PC-3 (cell line): ENCODE measurements at places on chromosomes 7 and 10. TPM values are rescaled to one million over a fixed set of nuclear protein-coding genes. Genes with fewer than 3 reads are reported as not detected.

The LIPJ gene
- not detected in 2 replicates for total RNA-seq

DNA sequence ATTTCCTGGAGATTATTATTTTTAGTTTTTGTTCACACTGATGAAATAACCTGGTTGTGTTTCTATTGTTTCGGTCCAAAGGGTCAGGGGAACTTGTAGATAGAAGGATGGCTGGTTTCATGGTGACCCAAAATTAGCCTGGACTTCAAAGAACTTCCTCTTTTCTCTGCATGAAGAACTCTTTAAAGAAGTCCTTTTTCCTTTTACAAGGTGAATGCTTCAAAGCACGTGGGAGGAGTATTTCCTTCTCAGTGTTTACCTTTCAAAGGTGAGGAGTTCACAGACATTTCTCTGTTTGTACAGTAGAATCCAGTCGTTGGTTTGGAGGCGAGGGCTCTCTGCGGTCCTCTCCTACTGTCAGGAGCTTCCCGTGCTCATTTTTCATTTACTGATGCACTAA is 561.7 kb downstream of the GATA3 start:
- H3K36me3 ChIP-seq = no peaks in the 10 kb centered on the region
- H3K27ac ChIP-seq = peak overlapping the region; percentile 98
- peak; percentile 71 for DNase-seq
- H3K27me3 ChIP-seq = no peaks in the 10 kb centered on the region

The HNRNPA2B1 gene
- total RNA-seq = 304 and 457 TPM in 2 replicates

DNA sequence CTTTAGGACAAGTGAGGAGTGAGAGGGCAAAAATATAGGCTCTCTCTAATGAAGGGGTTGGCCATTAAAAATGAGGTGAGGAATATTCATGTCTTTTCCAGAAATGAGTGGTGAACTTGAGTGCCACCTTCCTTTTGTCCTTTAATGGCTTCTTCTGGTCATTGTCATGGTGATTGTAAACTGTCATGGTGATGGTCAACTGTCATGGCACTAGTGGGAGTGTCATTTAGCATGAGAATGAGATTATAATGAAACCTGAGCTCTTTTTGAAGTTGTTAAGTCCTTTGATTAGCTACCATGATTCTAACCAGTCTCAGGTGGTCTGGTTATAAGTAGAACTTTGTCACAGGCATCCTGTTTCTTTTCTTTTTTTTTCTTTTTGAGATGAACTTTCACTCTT is 524.4 kb downstream of the NEBL start:
- no peaks in the 10 kb centered on the region for H3K27me3 ChIP-seq
- no peaks in the 10 kb centered on the region for H3K36me3 ChIP-seq
- H3K4me1 ChIP-seq = no peaks in the 10 kb centered on the region
- no peak overlapping the region for H3K27ac ChIP-seq

The PTPRE gene
- total RNA-seq = 3.1 and 5.0 TPM in 2 replicates

DNA sequence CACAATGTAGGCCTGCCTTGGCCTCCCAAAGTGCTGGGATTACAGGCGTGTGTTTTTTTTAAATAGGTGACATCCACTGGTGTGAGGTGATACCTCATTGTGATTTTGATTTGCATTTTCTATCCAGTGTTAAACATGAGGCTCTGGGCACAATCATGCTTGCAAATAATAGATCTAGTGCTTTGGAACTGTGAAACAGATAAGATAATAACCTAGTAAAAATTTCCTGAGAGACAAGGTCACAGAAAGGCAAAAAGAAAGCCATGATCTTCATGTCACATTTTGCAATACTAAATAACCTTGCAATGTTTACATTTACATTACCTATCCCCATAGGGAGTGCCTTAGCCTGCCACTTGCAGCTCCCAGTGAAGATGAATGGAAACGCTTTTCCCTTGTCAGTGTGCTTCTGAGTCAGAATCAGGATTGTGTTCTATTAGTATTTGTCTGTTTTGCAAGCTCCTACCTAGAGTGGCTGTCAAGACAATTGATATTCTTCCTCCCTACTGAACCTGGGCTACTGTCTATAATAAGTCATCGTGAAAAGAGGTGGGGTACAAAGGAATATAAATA is 256.5 kb downstream of the PHTF2 start:
- H3K27ac ChIP-seq = no peak overlapping the region
- H3K36me3 ChIP-seq = no peaks in the 10 kb centered on the region
- H3K27me3 ChIP-seq = peaks cover 36% of the 10 kb centered on the region
- H3K4me3 ChIP-seq = no peak overlapping the region

The TEX47 gene
- not detected in 2 replicates for total RNA-seq

DNA sequence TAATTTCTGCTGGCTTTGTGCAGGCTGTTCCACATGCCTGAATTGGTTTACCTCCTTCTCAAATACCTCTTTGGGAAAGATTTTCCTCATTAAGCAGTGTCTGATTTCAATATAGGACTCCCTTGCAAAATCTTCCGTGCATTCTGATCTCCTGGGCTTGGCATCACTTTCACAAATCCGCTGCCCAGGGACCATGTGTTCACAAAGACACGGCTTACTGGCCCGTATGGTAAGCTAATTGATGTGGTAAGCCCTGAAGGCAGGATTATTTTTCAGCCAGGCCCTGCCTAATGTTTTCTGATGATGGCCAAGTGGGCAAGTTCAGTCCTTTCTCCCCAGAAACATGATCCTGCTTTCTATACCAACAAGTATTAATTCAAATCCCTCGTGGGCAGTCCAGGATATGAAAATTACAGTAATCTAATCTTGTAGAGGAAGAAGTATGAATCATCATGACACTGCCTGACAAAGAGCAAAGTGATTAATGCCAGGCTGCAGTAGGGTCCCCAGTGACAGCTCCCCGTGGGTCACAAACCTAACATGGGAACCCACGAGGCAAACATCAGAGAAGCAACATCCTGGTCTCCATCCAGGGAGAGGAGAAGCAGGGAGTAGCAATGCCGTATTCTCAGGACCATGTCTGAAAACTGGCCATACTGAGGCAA is 11.6 kb upstream of the SVIL start:
- no peak overlapping the region for H3K4me3 ChIP-seq
- H3K27ac ChIP-seq = peak overlapping the region; percentile 60
- peak; percentile 57 for DNase-seq
- H3K36me3 ChIP-seq = no peaks in the 10 kb centered on the region
- H3K27me3 ChIP-seq = no peaks in the 10 kb centered on the region
- peaks cover 37% of the 10 kb centered on the region for H3K4me1 ChIP-seq

DNA sequence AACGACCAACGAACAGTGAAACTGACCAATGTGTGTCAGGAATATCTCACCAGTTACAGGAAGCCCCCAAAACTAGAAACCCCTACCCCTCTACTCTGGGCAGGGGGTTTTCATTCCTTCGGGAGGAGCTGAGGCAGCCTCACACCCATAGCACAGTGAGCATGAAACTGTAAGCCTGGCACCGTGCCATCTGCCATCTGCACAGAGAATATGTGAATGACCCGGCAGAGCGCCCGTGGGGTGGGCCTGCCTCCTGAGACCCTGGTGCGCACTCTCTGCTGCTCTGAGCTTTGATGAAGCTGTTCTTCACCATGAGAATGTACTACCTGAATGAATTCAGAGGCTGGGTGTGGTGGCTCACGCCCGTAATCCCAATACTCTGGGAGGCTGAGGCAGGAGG is 27.1 kb downstream of the DAGLB start:
- no peak overlapping the region for H3K27ac ChIP-seq
- H3K36me3 ChIP-seq = peaks cover 14% of the 10 kb centered on the region
- H3K4me3 ChIP-seq = no peak overlapping the region
- H3K4me1 ChIP-seq = peaks cover 3% of the 10 kb centered on the region; the same call in 1 of the 2 replicates
- H3K27me3 ChIP-seq = no peaks in the 10 kb centered on the region

The CLCN1 gene
- total RNA-seq = 0.55 and 0.69 TPM in 2 replicates

GRCh38 chr10:124180044-124180745 is 86.8 kb upstream of the CHST15 start:
- H3K27ac ChIP-seq = no peak overlapping the region
- no peak for DNase-seq
- H3K4me3 ChIP-seq = no peak overlapping the region
- no peaks in the 10 kb centered on the region for H3K36me3 ChIP-seq

The MKRN1 gene
- total RNA-seq = 71.9 and 78.5 TPM in 2 replicates

GRCh38 chr10:93417921-93418320 is 64.2 kb downstream of the MYOF start:
- no peaks in the 10 kb centered on the region for H3K27me3 ChIP-seq
- no peak overlapping the region for H3K27ac ChIP-seq
- H3K4me1 ChIP-seq = no peaks in the 10 kb centered on the region
- H3K4me3 ChIP-seq = no peak overlapping the region
- peaks cover 43% of the 10 kb centered on the region for H3K36me3 ChIP-seq

- DNase-seq = no peak
- no peaks in the 10 kb centered on the region for H3K27me3 ChIP-seq
- H3K4me1 ChIP-seq = peaks cover 23% of the 10 kb centered on the region
Measured at GRCh38 chr10:128044186-128044585, 82.0 kb downstream of the MKI67 start.

DNA sequence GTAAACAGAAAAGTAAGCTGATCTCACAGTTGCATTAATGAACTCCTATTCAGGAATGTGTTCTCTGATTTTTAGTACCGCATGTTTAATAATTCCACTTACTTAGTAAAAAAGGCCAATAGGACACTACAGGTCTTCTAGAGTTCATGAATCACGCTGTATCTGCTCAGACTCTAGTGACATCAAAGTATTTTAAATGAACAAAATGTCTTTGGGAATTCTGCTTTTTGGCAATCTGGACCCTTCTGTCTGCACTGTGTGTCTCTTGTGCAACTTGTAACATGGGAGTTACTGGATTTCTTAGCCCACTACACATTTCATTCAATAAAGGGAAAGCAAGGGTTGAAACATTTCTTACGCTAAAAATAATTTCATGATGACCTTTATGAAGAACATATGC is 50.2 kb downstream of the RABGEF1 start:
- DNase-seq = no peak
- H3K27ac ChIP-seq = no peak overlapping the region
- no peaks in the 10 kb centered on the region for H3K27me3 ChIP-seq
- no peaks in the 10 kb centered on the region for H3K4me1 ChIP-seq
- H3K4me3 ChIP-seq = no peak overlapping the region
- H3K36me3 ChIP-seq = peaks cover 34% of the 10 kb centered on the region

DNA sequence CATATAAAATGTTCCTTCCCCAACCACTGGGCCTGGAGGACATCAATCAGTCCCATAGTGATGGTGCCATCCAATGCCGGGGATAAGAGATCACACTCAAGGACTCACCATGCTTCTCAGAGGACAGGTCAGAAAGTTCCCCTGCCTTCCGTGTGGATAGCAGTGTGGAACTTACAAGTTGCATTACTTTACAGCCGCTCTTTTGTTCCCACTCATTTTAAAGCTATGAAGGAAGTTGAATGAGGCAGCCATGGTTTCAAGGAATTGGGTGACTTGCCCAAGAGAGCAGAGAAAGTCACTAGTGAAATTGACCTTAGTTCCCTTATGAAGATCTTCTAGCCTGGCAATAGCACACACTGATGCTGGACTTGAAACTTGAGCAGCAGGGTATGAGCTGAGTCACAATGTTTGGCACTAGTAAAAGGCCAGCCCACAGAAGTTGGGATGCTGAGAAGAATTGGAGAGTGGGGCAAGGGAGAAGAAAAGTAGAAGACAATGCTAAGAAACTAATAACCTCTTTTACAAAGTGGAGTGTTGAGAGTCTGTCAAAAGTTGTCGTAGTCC is 78.7 kb downstream of the CXCL12 start:
- no peak overlapping the region for H3K27ac ChIP-seq
- no peaks in the 10 kb centered on the region for H3K36me3 ChIP-seq
- no peak overlapping the region for H3K4me3 ChIP-seq

The NSMCE4A gene
- total RNA-seq = 46.3 and 47.3 TPM in 2 replicates

DNA sequence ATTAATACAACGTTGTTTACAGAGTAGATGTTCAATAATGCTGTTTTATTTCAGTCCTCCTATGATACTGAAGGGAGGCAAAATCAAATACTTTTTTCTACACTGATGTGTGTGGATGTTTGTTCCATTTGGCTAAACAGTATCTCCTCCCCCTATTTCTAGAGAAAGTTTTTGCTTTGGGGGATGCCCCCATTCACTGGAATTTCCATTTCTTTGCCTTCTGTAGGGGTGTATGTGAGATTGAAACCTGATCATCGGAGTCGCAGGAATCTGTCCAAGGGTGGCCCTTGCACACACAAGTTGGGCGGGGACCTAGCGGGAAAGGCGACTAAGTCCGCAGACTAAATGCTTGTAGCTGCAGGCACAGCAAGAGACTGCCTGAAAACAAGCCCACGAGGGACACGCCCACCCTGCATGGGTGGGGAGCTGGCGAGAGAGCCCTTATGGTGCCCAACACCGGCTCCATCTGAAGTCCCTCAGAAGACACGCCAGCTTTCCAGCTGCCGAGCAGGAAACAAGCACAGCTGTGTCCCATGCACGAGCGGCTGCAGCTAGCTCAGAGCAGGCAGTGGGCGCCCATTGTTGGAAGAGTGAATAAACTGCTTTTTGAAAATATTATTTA is 58.0 kb downstream of the ESYT2 start:
- H3K27me3 ChIP-seq = no peaks in the 10 kb centered on the region
- no peaks in the 10 kb centered on the region for H3K4me1 ChIP-seq
- no peak overlapping the region for H3K27ac ChIP-seq
- H3K36me3 ChIP-seq = peaks cover 20% of the 10 kb centered on the region
- no peak for DNase-seq
- no peak overlapping the region for H3K4me3 ChIP-seq
